ENCODE measurements at places on chromosomes 11 and 22. TPM values are rescaled to one million over a fixed set of nuclear protein-coding genes. Genes with fewer than 3 reads are reported as not detected.

DNA sequence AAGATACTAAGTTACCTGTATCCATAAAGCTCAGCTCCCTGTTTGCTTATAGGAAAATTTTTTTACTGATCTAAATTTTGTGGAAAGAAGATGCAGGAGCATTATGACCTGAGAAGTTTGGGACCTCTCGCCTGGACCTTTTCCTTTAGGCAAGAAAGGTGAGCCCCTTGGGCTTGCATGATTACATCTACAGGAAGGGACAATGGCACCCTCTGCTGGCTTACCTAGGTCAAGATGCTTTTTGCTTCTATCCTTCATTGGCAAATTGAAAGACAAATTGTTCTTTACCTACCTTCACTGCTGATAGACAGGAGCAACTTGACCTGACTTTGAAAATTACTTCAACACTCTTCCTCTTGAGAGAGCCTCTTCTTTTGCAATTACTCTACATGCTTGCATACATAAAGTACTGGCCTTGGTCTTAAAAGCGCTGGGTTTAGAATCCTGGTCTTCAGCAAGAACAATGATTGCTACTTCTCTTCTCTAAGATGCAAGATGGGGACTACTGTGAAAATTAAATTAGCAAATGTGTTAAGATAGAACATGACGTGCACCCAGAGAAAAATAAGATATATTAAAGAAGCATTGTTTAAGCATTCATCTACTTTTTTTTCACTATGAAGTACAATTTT is 147.2 kb downstream of the TRPC6 start:
- peak; percentile 17 for DNase-seq

- DNase-seq: no peak
These were observed 22.3 kb upstream of the MMP20 start for GRCh38 chr11:102647430-102647829.

- no peak for DNase-seq
These were observed 1.7 kb downstream of the KLHDC7B start for GRCh38 chr22:50547263-50547985.

SERHL2 gene
- 4.7 TPM for polyA plus RNA-seq

MS4A3 gene
- not detected for polyA plus RNA-seq
